ENCODE measurements at places on chromosomes 7 and 10. TPM values are rescaled to one million over a fixed set of nuclear protein-coding genes. Genes with fewer than 3 reads are reported as not detected.

- DNase-seq, result no peak
These were observed 596.0 kb upstream of the TPK1 start for GRCh38 chr7:145431834-145432233.

- no peak for DNase-seq
These were observed 31.2 kb downstream of the LANCL2 start for GRCh38 chr7:55396233-55396785.

GRCh38 chr10:95414844-95415485 lies 124.2 kb upstream of the PDLIM1 start:
- no peak for DNase-seq

Gene UCMA
- total RNA-seq, result not detected

Gene AKAP9
- 36.1 TPM for total RNA-seq

DNA sequence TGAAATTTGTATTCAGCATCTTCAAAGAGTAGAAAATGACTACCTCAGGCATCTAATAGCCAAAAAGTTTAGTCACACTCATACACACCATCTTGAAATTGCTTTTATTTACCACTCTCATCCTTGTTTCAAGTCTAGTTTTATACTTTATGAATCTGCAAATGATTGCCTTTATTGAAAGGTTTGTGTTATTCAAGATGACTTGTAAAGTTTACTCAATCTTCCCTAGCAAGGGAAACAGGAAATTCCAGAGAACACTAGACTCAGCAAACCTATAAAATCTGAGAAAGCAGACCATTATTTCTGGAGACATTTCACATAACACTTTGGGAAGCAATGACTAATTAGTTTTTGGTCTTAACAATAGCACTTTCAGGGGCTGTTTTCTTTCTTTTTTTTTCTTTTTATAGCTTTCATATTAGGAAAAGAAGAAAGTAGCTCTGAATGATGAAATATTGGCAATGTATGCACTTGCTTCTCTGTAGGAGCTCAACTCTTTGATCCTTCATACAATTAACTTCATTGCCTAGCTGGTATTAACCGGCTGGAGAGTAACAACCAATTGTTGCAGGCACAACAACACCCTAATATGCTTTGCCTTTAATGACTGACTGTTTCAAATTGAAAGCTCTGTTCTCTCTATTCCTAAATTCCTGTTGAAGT lies 68.9 kb upstream of the HDAC9 start:
- DNase-seq, result peak; percentile 85

DNA sequence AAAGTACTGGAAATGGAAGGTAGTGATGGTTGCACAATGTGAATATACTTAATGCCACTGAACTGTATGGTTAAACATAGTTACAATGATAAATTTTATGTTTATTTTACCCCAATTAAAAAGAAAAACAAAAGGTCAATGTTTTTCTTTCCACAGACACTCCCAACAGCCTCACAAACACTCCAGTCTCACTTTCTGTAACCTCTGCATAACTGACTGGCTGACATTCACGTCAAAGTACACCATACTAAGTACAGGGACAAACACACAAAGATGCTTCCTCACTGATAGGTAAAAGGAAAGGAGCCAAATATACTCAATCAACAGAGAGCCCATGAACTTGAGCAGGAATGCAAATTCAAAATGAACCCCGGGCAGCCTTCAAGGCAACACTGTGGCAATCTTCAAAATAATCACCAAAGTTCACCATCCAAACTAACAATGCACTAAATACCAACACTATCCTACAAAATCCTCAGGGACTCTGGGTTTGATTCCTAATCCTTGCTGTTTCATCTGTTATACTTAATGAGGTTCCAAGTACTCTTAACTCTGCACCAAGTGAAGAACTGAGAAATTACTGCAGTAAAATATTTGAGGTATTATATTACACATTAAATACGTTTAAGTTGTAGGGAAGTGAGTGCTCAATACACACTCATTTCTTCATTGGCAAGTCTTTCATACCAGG lies 90.8 kb downstream of the ARMH3 start:
- DNase-seq, result no peak
